ENCODE measurements at places on chromosomes 4 and X.

GRCh38 chr4:13399257-13399656 lies 84.9 kb downstream of the RAB28 start:
- no peak for DNase-seq

DNA sequence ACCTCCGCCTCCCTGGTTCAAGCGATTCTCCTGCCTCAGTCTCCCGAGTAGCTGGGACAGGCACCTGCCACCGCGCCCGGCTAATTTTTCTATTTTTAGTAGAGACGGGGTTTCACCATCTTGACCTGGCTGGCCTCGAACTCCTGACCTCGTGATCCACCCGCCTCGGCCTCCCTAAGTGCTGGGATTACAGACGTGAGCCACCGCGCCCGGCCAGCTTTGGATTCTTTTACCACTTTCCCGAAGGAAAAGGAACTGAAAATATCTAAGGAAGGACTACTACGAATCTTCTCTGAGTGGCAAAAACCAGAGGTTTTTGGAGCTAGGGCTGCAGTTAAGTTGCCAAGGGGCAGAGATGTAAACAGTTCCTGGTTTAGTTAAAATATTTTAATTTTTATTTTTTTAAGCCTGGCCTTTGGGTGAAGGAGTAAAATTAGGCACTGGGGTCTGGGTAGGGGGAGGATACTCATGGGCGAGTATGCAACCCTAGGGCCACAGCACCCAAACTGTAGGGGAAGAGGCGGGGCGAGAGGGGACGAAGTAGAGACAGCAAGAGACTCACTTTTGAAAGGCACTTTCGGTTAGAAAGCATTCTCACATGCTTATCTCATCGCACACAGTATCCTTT lies 525 bp upstream of the CISD2 start:
- DNase-seq = no peak

DNA sequence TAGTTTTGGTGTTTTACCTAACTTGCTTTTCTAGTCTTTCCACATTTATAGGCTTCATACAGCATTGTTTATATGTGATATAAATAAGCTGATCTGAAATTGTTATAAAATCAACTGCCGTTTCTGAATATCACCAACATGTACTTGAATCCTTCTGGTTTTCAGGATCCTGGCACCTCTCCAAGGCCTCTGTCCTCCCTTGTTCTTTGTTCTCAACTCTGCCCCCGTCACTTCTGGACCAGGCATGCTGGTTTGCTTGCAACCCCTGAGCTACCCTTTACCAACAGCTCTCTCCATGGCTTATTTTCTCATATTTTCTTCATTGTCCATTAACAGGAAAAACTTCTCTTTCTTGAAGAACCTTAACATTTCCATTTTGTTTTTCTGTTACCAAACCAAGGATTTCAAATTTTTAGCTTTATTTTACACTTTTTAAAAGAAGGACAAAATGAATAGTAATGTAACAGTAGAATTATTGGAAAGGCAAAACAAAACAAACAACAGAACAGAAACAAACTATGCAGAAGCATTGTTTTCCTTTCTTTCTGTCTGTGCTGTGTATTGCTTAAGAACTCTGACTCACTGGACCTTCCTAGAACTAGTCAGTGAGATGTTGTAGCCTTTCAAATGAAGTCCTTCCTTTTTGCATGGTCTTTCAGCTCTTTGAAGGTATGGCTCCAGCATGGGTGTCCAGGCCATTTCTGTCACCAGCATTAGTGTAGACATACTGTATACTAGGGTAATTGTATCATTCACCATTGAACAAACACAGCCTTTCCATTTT lies 44.8 kb downstream of the BANK1 start:
- DNase-seq = no peak

DNA sequence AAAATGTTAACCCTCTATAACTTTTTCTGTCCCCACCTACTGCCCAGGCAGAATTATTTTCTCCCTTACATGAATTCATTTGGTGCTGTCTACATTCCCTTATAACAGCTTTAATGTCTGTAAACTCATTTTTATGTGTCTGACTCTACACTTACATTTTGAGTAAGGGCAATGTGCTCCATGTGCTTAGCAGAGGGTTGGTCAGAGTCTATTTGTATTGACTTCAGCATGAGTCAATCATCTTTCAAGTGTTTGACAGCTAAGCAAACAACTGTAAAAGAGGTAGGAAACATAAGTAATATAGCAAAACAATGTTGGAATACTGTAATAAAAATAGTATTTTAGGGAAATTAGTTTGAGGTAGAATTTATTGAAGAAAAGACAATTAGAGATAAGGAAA lies 6.3 kb downstream of the IL15 start:
- no peak for DNase-seq

- DNase-seq = no peak
Measured at GRCh38 chr4:7391637-7392437, 42.9 kb downstream of the PSAPL1 start.

DNA sequence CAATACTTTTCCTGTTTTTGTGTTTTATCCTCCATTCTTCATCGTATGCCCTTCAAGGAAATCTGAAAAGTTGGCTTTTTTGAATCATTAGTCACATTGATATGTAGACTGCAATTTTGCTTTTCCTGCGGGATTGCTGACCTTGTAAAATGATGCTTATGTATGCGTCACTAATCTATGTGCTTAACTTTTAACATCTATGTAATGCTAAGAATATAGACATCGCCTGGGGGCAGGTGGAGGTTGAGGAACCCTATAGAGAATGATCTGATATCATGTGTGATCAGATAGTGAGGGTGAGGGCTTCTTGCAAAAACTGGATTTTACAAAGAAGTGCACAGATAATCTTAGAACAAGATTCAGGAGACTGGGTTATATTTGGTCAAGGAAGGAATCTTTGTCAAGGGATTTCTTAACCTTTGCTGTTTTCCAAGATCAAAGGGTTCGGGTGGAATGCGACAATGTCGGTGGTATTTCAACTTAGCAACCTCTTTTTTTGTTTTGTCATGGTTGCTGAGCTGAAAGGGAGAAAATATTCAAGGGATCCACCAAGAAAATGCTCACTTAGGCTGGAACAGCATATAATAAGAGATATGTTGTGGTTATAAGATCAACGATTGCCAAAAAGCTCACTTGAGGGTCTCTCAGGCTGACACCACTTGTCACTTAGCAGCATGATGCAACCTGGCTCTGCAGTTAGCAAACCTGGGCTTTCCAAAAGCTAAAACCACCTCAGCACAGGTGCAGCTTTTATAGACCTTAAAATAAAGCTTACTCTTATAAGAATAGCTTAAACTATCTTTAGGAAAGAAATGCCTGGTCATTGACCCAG lies 70.6 kb upstream of the PUDP start:
- DNase-seq = no peak

DNA sequence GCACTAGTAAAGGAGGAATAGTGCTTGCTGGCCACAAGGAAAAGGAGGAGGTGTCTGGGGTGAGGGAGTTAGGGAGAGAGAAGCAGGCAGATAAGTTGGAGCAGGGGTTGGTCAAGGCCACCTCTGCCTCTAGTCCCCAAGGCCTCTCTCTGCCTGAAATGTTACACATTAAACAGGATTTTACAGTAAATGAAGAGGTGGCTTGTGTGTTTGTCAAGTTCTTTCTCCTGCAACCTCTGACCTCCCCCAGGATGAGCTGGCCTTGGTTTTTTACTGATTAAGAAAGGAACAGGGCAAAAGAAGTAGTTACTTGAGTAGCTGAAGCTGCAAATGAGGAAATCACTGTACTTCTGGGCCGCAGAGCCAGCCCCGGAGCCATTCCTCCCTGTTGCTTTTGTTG lies 2.0 kb downstream of the GJB1 start:
- DNase-seq = no peak

DNA sequence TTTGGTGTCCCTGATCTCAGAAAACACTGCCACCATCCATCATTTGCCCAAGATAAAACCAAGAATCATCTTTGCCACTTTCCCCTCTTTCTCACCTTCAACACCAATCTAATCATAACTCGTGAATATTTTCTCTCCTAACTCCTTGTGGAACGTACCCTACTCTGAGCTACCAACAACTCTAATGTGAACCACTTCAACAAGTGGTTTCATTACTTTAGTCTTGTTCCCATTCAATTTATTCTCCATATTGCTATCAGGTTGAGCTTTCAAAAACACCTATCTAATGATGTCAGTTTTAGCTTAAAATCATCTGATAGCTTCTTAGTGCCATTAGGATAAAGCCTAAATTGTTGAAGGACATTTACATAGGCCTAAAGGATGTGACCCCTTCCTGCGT lies 39.8 kb upstream of the CXorf38 start:
- DNase-seq = no peak

GRCh38 chrX:40077906-40078305 lies 19.9 kb downstream of the BCOR start:
- no peak for DNase-seq

GRCh38 chr4:41418444-41418843 lies 119.5 kb upstream of the LIMCH1 start:
- DNase-seq = no peak

GRCh38 chr4:8727546-8728510 lies 135.3 kb downstream of the CPZ start:
- DNase-seq = no peak

DNA sequence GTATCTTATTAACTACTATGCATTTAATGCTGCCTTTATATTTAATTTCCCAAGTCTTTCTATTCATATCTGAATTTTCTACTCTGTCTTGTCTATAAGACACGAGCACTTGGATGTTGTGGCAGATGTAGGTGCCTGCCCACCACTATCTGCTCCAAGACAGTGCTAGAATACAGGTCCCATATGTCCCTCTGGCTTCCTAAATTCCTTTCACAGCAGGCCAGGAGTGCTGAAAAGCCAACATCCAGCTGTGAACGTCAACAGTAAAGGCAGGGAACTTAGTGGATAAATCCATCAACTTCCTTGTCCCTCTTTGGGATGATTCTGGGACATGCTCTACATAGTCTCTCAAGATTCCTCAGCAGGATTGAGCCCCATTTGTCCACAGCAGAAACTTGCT lies 245.1 kb upstream of the ETNPPL start:
- no peak for DNase-seq

GRCh38 chrX:107514944-107515343 lies 65.5 kb downstream of the FRMPD3 start:
- DNase-seq = no peak

- no peak for DNase-seq
Measured at GRCh38 chrX:22699581-22700091, 300.1 kb upstream of the DDX53 start.

DNA sequence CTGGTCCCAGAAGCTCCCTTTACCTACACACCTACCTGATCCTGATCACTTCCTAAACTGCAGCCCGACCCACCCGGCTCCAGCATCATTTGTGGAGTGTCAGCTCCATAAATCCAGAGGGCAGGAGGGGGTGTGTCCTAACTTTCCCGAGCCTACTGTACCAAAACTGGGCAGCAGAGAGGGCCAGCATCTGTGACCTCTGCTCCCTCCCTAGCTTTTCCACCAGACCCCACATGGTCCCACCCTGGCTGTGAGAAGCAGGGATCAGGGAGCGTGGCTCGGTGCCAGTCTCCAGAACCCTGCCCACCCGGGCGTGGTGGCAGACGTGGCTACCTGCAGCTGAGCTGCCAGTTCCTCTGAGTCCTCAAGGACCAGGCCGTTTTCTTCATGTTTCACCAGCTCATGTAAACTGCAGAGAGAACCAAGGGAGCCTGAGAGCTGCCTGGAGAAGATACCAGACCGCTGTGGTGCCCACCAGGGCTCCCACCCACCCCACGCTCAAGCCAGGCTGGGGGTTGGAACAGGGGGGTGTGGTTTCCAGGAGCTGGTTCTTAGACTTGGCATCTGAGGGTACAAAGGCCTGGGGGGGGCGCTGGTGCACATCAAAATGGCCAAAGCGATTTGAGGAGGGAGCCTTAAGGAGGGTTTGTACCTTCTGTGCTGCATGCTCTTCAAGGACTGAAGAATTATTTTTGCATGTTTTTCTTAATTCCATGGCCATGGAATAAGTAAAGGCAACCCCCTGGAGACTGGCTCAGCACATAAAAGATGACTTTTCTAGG lies 76.7 kb upstream of the DRD5 start:
- no peak for DNase-seq

DNA sequence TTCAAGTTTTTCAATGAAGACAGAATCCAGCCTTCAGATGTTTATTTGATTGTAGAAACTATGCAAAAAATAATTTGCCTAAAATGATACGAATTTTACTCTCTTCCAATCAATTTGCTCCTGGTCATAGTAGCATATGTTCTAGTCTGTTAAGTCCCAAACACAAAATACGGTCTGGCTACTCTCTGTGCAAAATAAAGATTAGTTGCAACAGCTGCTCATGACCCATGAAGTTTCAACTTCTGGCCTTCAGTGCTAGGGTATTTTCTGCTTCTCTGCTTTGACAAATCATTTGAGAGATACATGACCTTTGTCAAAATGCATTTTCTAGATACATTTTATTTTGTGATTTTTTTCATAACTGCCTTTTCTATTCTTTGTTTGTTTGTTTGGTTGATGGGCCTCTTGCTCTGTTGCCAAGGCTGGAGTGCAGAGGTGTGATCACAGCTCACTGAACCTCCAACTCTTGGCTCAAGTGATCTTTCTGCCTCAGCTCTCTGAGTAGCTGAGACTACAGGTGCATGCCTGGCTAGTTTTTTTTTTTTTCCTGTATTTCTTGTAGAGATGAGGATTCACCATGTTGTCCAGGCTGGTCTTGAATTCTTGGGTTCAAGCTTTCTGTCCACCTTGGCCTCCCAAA lies 55.2 kb downstream of the TACR3 start:
- no peak for DNase-seq

DNA sequence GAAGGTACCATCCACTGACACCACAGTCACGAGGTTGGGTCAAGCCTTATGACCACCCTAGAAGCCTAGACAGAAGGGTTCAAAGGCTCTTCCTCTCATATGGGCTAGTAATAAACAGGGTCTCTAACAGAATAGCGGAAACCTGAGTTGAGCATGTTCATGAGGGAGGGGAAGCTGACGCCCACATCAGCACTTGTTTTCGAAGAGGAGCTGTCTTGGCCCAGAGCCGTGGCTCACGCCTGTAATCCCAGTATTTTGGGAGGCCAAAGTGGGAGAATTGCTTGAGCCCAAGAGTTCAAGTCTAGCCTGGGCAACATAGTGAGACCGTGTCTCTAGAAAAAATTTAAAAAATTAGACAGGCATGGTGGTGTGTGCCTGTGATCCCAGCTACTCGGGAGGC lies 21.5 kb upstream of the TMSB4X start:
- no peak for DNase-seq

DNA sequence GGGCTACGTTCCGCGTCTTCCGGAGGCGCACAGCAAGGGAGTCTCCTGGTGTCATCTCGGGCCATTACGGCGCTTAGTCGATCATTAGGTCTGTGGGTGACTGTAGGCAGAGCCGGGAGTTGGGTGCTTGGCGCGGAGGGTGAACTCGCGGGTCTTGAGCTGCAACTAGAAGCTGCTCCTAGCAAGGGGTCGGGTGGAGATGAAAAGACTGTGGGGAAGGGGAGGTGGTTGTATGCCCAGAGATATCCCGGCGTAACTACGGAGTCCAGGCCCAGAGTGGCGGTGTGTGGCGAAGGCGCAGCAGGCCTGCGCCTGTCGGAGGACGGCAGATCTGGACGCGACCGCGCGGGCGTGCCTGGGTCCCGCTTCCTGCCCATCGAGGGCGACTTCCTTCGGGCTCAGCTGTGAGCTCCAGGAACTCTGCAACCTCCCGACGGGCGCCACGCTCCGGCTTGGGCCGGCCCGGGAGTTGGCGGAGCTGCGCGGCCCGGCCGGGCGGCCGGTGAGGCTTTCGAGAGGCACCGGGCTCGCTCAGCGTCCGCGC lies 2.7 kb upstream of the NKX3-2 start:
- no peak for DNase-seq

- no peak for DNase-seq
Measured at GRCh38 chr4:123874063-123874462, 477.5 kb downstream of the SPRY1 start.

Data from stimulated activated CD4-positive, alpha-beta T cell treated with anti-CD3 and anti-CD28 coated beads, Interleukin-15, amount 100 ng/mL, for 1 hour (primary cell).